Esophagus squamous epithelium (tissue), 5 donors: ENCODE measurements at places on chromosomes 16 and 17. TPM values are rescaled to one million over a fixed set of nuclear protein-coding genes. Genes with fewer than 3 reads are reported as not detected.

DNA sequence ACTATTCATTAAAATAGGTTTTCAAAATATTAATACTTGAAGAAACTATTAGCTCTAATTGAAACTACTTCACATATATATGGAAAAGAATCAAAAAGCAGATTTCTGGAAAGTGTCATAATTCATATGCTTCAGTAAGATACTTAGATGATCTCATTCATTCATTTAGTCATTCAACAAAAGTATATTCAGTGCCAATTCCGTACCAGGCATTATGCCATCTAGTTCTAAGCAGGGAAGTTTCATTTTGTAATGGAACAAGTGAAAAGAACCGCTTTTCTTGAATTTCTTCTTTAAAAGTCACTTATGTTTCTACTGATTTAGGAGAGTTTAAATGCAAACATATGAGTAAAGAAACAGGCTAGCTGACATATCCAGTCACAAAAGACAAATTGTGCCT is 118.3 kb upstream of the FAM20A start:
- DNase-seq: no peak
- H3K4me3 ChIP-seq: no peak overlapping the region
- no peaks in the 10 kb centered on the region for H3K4me1 ChIP-seq
- no peak overlapping the region for H3K27ac ChIP-seq

DNA sequence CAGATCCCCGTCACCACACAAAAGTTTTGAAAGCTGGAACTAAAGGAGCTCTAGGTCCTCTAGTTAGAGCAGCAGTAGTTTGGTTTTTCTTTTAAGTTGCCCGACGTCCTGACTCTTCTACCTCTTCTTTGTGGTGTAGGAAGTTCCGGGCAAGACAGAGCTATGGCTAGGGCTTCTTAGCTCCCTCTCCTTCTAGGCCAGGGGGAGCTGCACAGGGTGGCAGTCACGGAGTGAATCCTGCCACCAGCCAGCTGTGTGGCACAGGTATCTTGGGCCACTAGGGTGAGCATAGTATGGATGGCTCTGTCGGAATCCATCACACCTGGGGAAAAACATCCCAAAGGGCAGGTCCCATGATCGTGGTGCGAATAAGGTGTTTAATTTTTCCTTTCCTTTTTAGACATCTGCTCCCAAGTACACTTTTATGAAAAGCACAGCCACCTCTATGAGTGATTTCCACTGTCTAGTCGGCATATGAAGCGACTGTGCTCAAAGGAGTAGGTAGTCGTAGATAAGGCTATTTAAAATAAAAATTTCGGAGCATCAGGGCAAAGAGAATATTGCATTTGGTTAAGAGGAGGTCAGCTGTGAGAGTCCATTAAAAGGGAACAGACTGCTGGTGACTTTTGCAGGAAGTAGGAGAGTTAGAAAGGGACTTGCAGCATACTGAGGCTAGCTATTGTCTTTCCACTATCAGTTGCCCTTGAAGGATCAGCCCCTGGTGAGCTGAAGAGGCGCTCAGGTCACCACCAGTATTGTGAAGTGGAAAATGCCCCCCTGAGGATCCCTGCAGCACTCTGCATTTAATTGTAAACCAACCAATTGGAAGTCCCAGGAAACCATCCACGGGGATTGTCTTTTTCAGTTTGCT is 2.1 kb downstream of the PRKCA start:
- H3K4me3 ChIP-seq: peak overlapping the region; percentile 13
- H3K27ac ChIP-seq: peak overlapping the region; percentile 48
- peaks cover 15% of the 10 kb centered on the region for H3K4me1 ChIP-seq
- no peaks in the 10 kb centered on the region for H3K27me3 ChIP-seq

MYH11 gene
- 1,349 TPM for total RNA-seq

KRT31 gene
- total RNA-seq: 2.5 TPM

GRCh38 chr17:61294777-61295176 is 104.9 kb upstream of the TBX2 start:
- H3K27ac ChIP-seq: peak overlapping the region; percentile 56
- H3K4me1 ChIP-seq: peaks cover 6% of the 10 kb centered on the region
- no peak for DNase-seq
- no peaks in the 10 kb centered on the region for H3K27me3 ChIP-seq

GLTPD2 gene
- total RNA-seq: 1.1 TPM

- no peaks in the 10 kb centered on the region for H3K36me3 ChIP-seq
- no peaks in the 10 kb centered on the region for H3K27me3 ChIP-seq
- H3K4me3 ChIP-seq: no peak overlapping the region
- no peaks in the 10 kb centered on the region for H3K4me1 ChIP-seq
- no peak overlapping the region for H3K27ac ChIP-seq
- no peak for DNase-seq
Measured at GRCh38 chr17:70076189-70076588, 1.2 kb downstream of the KCNJ16 start.

WFDC1 gene
- 7.6 TPM for total RNA-seq
